ENCODE measurements at places on chromosomes 7 and 10.

DNA sequence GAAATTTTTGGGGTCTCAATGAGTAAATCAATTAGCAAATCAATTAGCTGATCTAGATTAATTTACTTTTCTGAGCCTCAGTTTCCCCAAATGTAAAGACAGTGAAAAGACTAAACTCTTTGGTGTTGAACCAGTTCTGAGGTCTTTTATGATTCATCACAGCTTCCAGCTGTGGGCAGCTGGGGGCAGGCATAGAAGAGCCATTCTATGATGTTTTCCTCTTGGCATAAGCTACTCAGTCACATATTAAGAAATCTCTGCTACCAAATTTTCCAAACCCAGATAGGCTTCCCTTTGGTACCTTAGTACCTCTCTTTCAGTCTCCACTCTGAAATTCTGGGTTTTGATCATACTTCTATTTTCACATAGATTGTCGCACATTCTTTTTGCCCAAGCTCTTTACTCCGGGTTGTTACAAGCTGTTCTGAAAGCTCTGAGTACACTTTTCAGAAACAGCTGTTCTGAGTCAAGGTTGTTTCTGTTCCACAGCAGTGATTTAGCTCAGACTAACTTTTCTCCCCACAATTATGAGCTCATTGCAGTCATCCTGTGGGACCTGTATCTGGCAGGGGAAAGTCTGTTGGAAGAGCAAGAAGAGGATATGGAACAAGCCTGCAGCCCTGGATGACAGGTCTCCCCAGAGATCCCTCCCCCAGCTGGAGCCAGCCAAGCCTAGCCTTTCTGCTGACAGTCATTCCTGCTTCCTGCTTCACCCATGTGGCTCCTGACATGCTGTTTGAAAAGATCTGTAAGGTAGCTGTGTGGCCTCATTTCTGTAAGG, 599.6 kb upstream of the GHITM start:
- DNase-seq: peak; percentile 7

- DNase-seq: no peak
Observed at GRCh38 chr10:1050554-1050953, 1.6 kb upstream of the IDI1 start.

DNA sequence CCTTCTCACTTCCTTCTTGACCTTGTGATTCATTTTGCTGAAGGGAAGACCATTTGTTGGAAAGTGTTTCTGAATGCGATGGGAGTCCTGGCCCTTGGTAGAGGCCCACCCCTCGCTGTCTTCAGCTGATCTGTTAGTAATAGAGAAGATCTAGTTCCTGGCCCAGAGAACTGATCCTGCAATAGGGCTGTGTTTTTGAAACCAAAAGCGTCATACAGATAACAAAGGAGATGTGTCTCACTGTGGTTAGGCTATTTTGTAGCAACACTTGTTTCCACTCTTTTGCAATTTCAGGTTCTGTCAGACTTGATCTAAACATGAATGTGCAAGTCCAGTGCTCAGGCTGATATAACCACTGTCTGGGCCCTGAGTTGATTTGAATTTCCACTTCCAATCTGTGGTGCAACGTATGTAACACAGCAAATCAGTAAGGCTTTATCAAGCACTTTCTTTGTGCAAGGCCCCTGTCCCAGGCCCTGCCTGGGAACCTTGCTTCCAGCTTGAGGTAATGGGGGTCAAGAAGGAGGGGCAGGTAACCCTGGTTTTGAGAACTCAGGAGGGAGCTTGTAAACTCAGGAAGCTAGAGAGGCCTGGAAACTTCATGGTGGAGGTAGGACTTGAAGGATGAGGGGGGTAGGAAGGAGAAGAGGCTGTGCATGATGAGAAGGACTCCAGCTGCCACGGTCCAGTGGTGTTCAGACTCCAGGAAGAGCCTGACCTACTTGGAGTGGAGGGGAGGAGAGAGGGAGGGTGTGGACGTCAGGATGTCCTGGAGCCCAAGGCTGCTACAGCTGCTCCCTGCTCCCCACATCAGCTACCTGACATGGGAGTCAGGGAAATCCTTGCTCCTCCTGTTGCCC, 42.2 kb upstream of the SRGN start:
- DNase-seq: no peak

- DNase-seq: no peak
Observed at GRCh38 chr10:61465901-61466632, 12.9 kb upstream of the TMEM26 start.

DNA sequence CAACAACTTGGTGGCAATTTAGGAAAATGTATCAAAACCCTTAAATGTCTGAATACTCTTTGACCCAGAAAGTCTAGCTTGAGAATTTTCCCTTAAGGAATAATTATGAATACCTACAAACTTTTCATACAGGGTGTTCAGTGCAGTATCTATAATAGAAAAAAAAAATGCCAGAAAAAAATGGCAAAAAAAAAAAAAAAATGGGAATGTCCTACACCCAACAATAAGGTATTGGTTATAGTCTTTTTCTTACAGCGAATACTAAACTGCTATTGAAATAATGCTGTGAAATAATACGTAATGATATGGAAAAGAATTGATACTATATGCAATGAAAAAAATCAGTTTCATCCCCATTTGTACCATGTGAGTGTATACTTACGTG, 44.3 kb downstream of the ZNF800 start:
- no peak for DNase-seq
